ENCODE measurements at places on chromosomes 3 and 15.

DNA sequence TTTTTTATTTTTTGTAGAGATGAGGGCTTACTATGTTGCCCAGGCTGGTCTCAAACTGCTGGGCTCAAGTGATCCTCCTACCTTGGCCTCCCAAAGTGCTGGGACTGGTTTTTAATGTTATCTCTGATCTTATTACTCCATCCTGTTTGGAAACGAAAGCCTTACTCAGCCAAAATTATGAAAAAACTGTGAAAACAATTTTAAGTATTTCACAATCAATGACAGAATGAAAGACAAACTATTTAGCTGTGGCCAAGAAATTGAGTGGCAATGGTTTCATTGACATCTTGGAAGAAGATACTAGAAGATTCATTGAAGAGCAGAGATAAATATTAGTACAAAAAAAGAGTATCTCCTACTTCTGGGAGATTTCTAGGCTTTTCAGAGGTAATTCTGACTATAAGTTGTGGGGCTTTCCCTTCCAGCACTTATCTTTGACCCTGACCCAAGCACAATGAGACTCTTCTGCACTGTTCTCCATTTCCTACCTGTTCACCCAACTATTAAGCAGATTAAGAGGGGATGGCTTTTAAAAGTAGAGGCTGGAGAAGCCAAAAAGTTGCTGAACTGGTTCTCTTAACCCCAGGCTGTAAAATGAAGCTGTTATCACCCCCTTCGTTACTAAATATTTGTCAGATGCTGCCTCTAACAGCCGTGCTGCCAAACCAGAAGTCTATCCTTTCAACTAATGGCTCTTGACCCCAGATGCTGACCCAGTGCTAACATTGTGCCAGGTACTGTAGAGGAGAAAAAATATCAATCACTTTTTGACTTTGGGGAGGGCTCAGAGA is 14.2 kb upstream of the SLC25A36 start:
- DNase-seq: no peak

GRCh38 chr3:72803573-72803972 is 44.7 kb downstream of the SHQ1 start:
- no peak for DNase-seq

DNA sequence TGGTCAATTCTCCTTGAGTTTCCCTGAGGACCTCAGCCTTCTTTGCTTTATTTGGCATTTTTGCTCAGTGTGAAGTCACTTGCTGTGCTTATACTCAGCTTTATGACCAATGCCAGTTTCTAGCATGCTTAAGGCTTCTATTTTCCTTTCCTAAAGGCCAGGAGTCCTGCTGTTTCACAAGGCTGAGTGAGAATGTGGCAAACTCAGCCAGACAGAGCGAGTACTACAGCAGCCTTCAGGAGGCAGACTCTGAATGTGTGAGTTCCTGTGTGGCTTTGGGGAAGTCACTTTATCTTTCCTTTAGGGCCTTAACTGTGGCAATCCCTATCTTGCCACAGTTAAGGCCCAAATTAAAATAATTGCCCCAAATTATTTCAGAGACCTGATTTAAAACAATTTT is 213.2 kb upstream of the MRPL3 start:
- DNase-seq: no peak

- no peak for DNase-seq
These were observed 123.4 kb upstream of the ROPN1 start for GRCh38 chr3:124115279-124115678.

DNA sequence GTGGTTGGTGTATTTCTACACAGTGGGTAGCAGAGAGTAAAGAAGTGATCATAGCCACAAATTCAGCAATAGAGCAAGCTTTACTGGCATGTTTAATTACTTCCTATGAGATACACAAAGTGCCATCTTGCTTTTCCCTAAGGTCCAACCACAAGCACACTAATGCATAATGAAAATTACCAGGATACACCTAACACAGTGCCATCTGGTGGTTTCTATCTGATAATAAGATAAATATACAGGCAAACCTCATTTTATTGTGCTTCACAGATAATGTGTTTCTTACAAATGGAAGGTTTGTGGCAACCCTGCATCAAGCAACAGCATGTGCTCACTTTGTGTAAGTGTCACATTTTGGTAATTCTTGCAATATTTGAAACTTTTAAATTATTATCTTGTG is 223.0 kb downstream of the NSUN3 start:
- DNase-seq: no peak

DNA sequence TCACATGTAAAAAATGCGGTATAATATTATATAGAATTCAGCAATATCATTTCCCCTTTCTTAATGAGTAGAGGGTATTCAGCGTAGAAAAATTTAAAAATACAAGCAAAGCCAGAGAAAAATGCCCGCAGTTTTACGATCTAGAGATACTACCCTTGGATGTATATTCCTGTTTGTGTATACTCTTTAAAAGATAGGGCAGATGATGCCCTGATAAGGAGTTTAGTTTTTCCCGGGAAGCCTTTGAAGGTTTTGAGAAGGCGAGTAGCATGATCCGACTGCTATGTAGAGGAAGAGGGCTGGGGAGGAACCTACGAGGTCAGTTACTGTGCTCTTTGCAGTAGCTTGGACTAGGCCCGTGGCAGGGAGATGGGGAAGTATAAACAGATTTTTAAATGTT is 1.2 kb downstream of the YEATS2 start:
- DNase-seq: no peak

DNA sequence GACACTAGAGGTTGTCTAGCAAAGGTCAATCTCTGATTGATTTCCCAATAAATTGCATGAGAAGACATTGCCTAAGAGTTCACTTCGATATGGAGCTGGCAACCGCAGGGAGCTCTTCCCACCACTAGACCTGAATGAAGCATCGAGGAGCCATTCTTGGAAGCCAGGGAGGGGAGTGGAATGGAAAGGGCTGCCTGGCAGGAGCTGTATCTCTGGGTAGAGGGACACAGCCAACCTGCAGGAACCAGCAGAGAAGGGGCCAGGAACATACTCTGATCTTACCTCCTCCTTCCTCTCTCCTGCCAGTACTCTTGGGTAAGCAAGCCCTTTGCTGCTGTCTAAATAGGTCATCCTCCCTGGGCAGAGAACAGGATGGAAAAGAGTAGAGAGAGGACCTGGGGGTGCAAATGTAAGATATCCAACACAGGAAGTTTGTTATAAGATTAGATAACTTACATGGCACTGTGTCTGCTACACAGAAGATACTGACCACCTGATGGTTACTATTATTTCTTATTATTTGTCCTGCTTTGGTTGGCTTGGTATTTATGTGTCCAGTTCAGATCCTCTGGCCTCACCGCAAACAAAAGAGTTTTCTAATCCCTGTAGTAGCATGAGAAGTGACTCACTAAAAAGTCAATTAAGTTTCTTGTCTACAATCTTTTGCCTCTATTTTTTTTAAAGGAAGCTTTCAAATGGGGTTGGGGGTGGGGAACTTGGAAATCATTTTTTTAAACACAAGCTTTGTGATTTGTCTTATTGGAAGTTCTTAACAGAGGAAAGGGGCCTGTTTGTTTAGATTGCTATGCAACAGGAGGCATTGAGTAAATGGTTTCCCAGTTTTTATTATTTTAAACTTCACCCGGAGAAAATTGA is 156.7 kb upstream of the TSC22D2 start:
- DNase-seq: no peak

GRCh38 chr3:16309558-16309957 is 44.5 kb downstream of the OXNAD1 start:
- no peak for DNase-seq

DNA sequence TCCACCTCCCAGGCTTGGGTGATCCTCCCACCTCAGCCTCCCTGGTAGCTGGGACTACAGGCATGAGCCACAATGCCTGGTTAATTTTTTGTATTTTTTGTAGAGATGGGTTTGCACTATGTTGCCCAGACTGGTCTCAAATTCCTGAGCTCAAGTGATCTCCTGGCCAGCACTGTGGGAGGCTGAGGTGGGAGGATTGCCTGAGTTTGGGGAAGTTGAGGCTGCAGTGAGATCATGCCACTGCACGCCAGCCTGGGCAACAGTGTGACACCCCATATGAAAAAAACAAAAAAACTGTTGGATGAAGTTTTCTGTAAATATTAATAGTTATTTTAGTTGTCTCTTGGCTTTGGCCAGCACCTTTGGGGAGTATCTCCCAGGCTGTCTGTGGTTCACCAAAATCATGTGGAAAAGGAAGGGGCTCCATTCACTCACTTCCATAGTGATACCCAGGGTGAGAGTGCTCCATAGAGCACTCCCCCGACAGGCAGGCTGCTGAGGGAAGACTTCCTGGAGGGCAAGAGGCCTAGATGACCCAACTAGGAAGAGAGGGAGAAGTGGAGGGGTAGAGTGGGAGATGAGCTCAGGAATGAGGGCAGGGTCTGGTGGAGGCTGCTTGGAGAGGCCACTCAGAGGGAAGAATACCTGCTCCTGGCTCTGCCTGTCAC is 47.1 kb downstream of the CDC25A start:
- no peak for DNase-seq

- DNase-seq: no peak
These were observed 19.2 kb upstream of the GSK3B start for GRCh38 chr3:120113128-120114116.

Measured in femur (tissue), 1 donor.